Tracheal epithelial cell (primary cell): ENCODE measurements at places on chromosomes 4 and X. TPM values are rescaled to one million over a fixed set of nuclear protein-coding genes. Genes with fewer than 3 reads are reported as not detected.

Gene DCAF12L2
- total RNA-seq: 0.24 TPM in 1 of 2 replicates, not detected in the other

Gene BCAP31
- total RNA-seq: 256 and 267 TPM in 2 replicates

Gene PRDX4
- total RNA-seq: 166 and 230 TPM in 2 replicates

Gene CENPVL3
- total RNA-seq: under 0.01 TPM in 1 of 2 replicates, not detected in the other

Gene PASD1
- total RNA-seq: not detected in 2 replicates

Gene TMA16
- 24.3 and 35.9 TPM in 2 replicates for total RNA-seq

Gene MSX1
- 0.24 TPM in 1 of 2 replicates, not detected in the other for total RNA-seq

Gene SPATA4
- total RNA-seq: 0.24 TPM in 1 of 2 replicates, not detected in the other

Gene TMSB15C
- total RNA-seq: 0.21 and 2.2 TPM in 2 replicates

Gene CYLC1
- not detected in 2 replicates for total RNA-seq

Gene HELT
- not detected in 2 replicates for total RNA-seq

Gene GATA1
- total RNA-seq: not detected in 2 replicates

Gene HEPH
- not detected in 2 replicates for total RNA-seq

Gene MTNR1A
- total RNA-seq: not detected in 2 replicates

Gene TRPC5OS
- not detected in 2 replicates for total RNA-seq

Gene CPEB2
- 11.3 and 13.3 TPM in 2 replicates for total RNA-seq

Gene PDZD4
- total RNA-seq: under 0.01 TPM in 1 of 2 replicates, not detected in the other

Gene ENAM
- 0.48 TPM in 1 of 2 replicates, not detected in the other for total RNA-seq

Gene AKAP4
- not detected in 2 replicates for total RNA-seq

Gene PSAPL1
- total RNA-seq: under 0.01 TPM in 2 replicates

Gene FABP2
- total RNA-seq: not detected in 2 replicates

Gene ARX
- total RNA-seq: not detected in 2 replicates
